GM23248 (cell line): ENCODE measurements at places on chromosomes 12 and 14.
A peak's percentile ranks its signal among the peaks of the same experiment; 100 is the strongest.

GRCh38 chr14:30610787-30611343 lies 11.3 kb upstream of the SCFD1 start:
- peak; percentile 46 for DNase-seq
- peaks cover 14% of the 10 kb centered on the region; the same call in 1 of the 2 replicates for H3K4me1 ChIP-seq
- H3K36me3 ChIP-seq, result peaks cover 45% of the 10 kb centered on the region
- no peaks in the 10 kb centered on the region for H3K27me3 ChIP-seq
- no peak overlapping the region for H3K27ac ChIP-seq
- no peak overlapping the region for H3K4me3 ChIP-seq

GRCh38 chr14:24179294-24179960 lies 7.5 kb downstream of the REC8 start:
- no peaks in the 10 kb centered on the region for H3K27me3 ChIP-seq
- DNase-seq, result no peak
- H3K4me3 ChIP-seq, result no peak overlapping the region
- H3K27ac ChIP-seq, result peak overlapping the region; percentile 86
- H3K36me3 ChIP-seq, result peaks cover 28% of the 10 kb centered on the region; the same call in 1 of the 2 replicates
- H3K4me1 ChIP-seq, result peaks cover 9% of the 10 kb centered on the region; the same call in 1 of the 2 replicates

DNA sequence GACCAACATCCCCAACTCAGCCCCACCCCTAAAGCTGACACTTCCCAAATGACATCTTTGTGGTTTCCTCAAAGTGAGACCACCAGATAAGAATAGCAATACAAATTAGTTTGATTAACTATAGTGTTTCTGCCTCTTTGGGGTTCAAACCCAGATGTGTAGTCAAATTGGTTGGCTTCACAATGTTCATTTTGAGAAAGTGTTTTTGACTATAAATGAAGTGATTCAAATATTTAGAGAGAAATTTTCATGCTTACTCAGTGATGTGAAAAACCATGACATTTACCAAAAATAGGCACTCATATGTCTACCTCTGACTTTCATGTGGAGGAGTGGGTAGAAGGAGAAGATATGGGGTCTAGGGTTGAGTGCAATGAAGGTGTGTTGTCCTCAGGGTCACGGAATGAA lies 218.4 kb downstream of the BCAT1 start:
- H3K4me1 ChIP-seq, result no peaks in the 10 kb centered on the region
- H3K36me3 ChIP-seq, result no peaks in the 10 kb centered on the region
- H3K4me3 ChIP-seq, result no peak overlapping the region
- DNase-seq, result no peak

GRCh38 chr14:65074449-65075150 lies 27.7 kb downstream of the MAX start:
- no peak overlapping the region for H3K4me3 ChIP-seq
- H3K4me1 ChIP-seq, result no peaks in the 10 kb centered on the region
- H3K27ac ChIP-seq, result no peak overlapping the region
- peaks cover 37% of the 10 kb centered on the region for H3K36me3 ChIP-seq
- no peaks in the 10 kb centered on the region for H3K27me3 ChIP-seq

DNA sequence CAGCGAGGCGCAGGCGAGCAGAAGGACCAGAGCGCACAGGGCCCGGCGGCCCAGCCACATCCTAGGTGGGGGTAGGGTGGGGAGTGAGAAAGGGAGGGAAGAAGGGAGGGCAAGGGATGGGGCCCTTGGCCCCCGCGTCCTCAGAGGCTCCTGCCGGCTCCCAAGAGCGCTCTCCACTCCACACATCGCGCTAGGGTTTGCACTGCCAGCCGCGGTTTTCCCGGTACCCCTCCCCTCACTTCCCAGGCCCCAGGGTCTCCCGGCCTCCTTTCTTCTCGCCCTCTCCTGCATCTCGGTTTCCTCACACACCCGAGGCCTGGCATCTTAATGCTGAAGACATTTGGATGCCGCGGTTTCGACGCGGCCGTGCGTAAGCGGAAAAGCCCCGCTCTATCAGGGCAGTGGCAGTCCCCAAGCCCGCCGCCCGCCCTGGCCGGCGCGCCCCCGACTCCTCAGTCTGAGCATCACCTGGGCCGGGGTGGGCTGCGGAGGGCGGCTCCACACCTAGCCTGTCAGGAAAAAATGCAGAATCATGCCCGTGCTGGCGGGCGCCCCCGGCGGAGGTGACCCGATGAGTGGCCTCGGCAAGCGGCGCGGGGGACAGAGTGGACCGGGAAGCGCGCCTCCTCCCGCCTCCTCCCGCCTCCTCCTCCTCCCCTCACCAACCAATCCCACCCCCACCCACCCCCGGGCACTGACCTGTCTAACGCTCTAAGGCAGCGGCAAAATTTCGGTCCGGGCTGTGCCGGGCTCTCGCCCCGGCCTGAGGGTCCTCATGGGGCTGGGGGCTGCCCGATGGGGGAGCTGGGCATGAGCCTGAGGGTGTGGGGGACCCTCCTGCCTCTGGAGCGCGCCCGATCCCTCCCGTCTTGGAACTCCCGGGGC lies 686 bp downstream of the B4GALNT1 start:
- peak overlapping the region; percentile 80 for H3K4me3 ChIP-seq
- peaks cover 6% of the 10 kb centered on the region for H3K4me1 ChIP-seq
- peak; percentile 61 for DNase-seq
- no peak overlapping the region for H3K27ac ChIP-seq
- no peaks in the 10 kb centered on the region for H3K27me3 ChIP-seq

- no peak overlapping the region for H3K4me3 ChIP-seq
- peaks cover 19% of the 10 kb centered on the region; the same call in 1 of the 2 replicates for H3K27me3 ChIP-seq
- H3K27ac ChIP-seq, result no peak overlapping the region
- H3K36me3 ChIP-seq, result no peaks in the 10 kb centered on the region
Measured at GRCh38 chr12:54463484-54463883, 9.9 kb downstream of the GTSF1 start.
